ENCODE measurements at places on chromosomes 16 and 17.

DNA sequence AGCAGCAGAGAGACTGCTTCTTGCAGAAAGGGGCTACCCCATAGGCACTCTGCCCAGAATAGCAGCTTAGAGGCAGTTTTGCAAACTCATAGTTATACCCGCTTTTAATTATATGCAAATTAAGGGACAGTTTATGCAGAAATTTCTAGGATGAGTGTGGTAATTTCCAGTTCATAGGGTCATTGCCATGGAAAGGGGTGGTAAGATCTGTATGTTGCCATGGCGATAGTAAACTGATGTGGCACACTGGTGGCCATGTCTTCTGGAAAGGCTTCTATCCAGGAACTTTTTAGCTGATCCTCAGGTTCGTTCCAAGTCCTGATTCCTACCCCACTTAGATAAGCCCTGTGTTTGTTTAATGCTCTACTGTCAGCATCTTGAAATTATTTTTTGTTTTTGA lies 6.2 kb downstream of the STXBP4 start:
- no peak for DNase-seq

DNA sequence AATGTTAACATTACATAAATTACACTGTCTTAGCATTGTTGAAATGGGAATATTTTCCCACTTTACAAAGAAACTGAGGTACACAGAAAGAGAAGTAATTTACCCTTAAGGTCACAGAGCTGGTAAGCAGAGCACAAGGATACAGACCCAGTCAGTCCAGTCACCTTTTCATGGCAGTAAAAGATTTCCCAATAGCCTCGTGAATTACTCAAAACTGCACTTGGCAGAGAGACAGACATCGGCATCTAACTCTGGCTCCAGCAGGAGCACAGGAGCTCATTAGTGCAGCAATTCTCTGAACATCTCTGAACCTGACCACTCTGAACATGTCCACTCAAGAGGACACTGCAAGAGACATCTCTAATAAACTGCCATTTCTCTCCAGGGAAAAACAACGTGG lies 3.1 kb downstream of the TEX2 start:
- no peak for DNase-seq

GRCh38 chr17:39622380-39623006 lies 4.3 kb upstream of the PPP1R1B start:
- DNase-seq = no peak

DNA sequence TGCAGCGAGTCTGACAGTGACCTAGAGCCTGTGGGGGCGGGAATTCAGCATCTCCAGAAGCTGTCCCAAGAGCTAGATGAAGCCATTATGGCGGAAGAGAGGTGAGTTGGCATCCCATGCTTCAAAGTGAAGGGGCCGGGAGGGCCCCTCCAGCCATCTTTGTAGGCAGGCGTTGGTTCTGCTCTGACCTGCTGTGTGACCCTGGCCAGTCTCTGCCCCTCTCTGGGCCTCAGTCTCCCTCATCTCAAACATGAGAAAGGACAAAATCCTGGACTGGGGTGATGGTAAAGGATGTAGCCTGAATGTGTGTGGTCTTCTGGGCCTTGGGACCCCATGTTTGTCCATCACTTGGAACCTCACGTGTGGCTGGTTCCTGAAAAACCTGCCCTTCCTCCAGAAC lies 5.1 kb downstream of the PIMREG start:
- DNase-seq = no peak

DNA sequence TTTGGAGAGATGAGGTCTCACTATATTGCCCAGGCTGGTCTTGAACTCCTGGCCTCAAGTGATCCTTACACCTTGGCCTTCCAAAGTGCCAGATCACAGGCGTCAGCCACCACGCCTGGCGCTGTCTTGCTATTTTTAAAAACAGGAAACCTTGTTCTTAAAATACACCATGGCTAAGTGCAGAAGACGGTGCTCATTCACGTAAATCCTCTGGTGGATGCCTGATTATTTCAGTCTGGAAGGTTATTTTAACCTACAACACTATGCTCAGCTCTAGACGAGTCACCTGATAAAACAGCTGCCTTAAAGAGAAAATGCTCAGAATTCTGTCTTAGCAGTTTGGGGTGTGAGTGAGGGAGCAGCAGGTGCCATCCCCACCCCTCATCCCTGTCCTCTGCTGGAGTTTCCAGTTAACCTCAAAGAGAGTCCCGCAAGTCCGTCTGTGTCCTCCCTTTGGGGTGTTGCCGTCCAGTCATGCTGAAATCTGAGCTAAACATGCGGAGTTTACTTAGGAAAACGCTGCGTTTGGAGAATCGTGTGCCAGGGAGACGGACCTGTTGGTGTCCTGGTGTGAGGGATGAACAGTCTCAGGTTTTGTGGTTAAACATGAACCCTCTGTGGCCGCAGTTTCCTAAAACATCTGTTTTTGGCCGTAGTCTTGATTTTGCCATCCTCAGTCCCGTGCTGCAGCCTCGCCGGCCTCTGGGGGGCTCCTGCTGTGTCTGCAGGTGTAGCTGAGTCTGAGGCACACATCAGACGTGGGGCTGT lies 17.1 kb downstream of the SPG7 start:
- DNase-seq = no peak

- no peak for DNase-seq
Observed at GRCh38 chr16:3578610-3579551, 1.7 kb upstream of the NLRC3 start.

GRCh38 chr17:69335058-69335457 lies 8.1 kb upstream of the ABCA5 start:
- DNase-seq = no peak

DNA sequence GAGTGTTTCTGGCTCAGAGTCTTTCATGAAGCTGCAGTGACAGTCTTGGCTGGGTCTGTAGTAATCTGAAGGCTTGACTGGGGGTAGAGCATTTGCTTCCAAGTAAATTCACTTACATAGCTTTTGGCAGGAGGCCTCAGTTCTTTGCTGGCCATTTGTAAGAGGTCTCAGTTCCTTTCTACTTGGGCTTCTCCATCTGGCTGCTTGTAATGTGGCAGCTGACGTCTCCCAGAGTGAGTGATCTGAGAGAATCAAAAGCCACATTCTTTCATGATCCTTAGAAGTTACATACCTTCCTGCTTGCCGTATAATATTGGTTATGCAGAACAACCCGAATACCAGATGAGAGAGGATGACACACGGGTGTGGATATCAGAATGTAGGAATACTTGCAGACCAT lies 39.8 kb downstream of the NF1 start:
- no peak for DNase-seq

DNA sequence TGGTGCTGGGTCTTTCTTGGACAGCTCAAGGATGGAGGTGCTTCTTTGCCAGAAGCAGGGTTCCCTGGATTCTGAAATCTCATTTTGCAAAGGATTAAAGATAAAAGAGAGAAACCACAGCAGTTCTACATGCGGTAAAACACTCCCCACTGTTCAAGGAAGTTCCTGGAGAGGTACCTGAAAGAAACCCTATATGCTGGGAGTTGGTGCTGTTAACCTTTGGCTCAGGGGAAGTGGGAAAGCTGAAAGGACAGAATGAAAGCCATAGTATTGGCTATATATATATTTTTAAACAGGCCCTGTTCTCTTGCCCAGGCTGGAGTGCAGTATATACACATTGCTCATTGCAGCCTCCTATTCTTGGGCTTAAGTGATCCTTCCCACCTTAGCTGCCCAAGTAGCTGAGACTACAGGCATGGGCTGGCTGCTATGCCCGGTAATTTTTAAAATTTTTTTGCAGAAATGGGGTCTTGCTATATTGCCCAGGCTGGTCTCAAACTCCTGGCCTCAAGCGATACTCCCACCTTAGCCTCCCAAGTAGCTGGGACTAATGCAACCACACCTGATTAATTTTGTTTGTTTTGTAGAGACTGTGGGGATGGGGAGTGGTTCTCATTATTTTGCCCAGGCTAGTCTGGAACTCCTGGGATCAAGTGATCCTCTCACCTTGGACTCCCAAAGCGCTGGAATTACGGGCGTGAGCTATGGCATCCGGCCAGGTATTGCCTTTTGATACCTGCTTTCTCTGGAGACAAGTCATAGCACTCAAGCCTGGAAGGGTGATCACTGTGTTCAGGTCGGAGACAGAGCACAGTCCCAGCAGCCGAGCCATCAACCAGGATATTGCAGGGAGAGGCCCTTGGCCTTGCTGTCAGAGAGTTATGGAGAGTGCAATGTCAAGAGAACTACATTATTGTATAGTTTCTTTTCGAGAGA lies 55.2 kb downstream of the MSI2 start:
- DNase-seq = no peak

GRCh38 chr16:3235856-3236669 lies 1.1 kb upstream of the ZNF200 start:
- DNase-seq = no peak

DNA sequence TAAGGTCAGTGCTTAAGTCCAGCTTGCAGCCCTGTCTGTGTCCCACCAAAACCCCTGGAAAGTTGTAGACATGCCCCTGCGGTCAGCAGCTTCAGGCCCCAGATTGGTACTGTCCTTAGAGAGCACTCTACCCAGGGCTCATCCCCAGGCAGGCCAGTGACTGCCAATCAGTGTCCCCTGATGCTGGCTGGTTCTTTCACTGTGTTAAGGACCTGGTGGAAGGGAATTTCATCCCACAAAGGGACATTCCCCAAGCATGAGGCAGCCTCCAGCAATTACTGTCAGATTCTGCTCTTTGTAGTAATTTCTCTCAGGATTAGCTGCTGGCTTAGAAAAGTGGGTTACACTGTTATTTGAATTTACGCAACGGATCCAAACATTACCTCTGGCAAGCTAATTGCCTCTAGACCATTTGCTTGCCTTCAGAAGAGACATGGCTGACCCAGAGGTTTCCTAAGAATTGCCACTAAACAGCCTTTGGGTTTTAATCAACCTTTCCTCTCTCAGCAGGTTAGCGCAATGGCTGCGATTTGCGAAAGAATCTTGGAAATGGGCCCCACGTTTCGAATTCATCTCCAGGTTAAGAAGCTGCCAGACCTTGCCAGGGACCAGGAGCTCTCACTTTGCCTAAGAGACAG lies 5.9 kb downstream of the IRX6 start:
- DNase-seq = no peak

GRCh38 chr17:65771704-65772103 lies 210.3 kb upstream of the AXIN2 start:
- no peak for DNase-seq
